ENCODE measurements at places on chromosomes 5 and 9.

DNA sequence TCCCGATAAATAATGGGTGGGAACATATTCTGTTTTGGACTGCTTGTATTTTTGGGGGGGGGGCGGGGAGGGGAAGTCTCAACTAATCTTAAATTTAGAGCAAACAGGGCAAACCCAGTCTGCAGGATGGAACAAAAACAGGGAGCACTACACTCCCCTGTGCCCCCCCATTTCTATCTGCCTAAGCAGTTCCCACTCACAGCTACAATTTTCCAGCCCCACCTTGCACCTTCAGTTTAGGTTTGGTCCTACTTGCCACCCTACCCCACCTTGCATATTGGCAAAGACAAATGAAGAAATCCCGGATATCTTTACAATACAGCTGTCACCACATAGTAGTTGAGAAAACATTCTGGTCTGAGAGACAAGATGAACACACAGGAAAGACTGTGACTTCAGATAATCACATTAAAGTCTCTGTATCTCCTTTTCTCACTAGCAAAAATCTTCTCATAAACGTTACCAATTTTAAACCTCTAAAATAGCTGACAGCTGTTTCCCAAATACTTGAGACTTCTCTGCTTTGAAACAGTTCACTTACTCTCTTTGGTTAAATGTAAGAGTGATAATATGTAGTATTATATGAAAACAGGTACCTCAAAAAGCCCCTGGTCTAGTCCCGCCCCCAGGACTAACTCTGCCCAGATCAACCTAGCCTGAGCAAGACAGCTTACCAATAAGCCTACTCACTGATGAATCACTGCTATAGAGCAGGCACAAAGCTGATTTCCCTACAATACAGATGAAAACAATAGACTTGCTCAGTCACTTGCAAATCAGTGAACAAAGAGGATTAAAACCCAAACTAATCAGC, 5.2 kb upstream of the RAPGEF6 start:
- H3K27ac ChIP-seq: peak overlapping the region; percentile 62
- peaks cover 22% of the 10 kb centered on the region for H3K4me1 ChIP-seq
- peaks cover 7% of the 10 kb centered on the region for H3K36me3 ChIP-seq
- no peaks in the 10 kb centered on the region for H3K27me3 ChIP-seq
- no peak overlapping the region for H3K4me3 ChIP-seq
- peak; percentile 64 for ATAC-seq

- H3K4me1 ChIP-seq: peaks cover 6% of the 10 kb centered on the region
- no peaks in the 10 kb centered on the region for H3K36me3 ChIP-seq
- no peak overlapping the region for H3K4me3 ChIP-seq
- H3K27ac ChIP-seq: no peak overlapping the region
Measured at GRCh38 chr5:21219251-21219650, 1231.3 kb upstream of the CDH18 start.

DNA sequence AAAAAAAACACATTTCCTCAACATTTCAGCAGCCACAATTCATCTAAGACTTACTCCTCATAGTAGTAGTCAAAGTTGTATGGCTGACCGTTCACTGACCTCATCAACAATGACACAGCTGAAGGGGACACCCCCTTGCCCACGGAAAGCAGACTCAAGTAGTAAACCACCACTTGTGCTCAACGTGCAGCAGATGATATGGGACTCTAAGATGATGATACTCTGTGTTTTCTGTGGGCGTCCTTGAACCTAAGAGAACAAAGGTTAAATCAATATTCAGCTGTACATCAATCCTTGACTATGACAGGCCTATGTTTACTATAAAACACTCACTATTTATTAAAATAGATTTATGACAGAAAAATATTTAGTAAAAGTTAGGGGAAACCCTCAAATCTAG, 71.6 kb downstream of the SETX start:
- no peak for ATAC-seq
- H3K36me3 ChIP-seq: peaks cover 55% of the 10 kb centered on the region
- H3K27me3 ChIP-seq: no peaks in the 10 kb centered on the region
- H3K4me3 ChIP-seq: no peak overlapping the region
- H3K27ac ChIP-seq: no peak overlapping the region
- no peaks in the 10 kb centered on the region for H3K4me1 ChIP-seq

DNA sequence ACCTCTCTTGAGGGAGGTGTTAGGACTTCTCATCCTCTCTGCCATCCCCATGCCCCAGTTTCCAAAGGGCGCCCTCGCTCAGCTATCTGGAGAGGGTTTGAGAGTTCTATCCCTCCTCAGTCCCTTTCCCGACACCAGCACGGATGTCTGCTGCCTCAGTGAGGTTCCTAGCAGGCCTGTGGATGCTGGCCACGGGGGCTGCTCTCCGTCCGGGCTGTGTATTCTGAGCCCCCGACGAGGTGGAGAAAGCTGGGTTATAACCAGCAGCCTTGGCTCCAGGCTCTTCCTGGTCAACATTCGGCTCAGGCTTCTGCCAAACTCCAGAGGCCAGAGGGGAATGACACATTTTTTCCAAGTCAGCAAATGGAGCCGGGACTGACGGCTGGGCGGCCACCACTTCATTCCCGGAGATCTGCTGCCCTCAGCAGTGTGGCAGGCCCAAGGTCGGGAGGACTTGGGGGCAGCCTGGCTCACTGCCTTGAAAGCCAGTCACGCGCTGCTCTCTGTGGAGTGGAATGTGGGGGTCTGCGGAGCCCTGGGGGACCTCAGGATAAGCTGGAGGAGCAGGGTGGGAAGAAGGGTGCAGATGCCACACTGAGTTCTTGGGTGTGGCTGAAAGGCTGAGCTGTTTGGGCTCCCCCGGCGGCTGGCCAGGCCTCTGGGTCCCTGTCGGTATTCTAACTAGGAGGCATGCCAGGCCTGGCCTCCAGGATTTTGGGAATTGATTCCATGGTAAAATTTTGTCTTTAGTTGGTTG, 27.4 kb downstream of the PTPA start:
- no peak for ATAC-seq
- peak overlapping the region; percentile 99 for H3K27ac ChIP-seq
- no peaks in the 10 kb centered on the region for H3K27me3 ChIP-seq
- peaks cover 50% of the 10 kb centered on the region for H3K4me1 ChIP-seq
- H3K4me3 ChIP-seq: no peak overlapping the region

DNA sequence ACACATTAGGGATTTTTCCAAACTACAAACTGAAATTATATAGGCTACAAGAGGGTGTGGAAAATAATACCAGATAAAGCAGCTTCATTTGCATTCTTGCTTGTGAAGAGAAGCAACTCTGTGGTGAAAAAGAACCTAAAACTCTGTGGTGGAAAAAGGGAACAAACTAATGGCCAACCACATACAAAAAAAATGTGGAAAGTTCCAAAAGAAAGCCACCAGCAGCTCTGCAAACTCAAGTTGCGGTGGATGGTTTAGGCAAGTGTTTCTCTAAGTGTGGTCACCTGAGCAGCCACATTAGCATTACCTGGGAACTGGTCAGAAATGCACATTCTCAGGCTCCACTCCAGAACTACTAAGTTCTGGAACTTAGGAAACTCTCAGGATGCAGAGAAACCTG, 586.4 kb downstream of the ACTL7B start:
- no peak overlapping the region for H3K4me3 ChIP-seq
- peaks cover 20% of the 10 kb centered on the region for H3K4me1 ChIP-seq
- peak; percentile 67 for ATAC-seq
- peak overlapping the region; percentile 45 for H3K27ac ChIP-seq

DNA sequence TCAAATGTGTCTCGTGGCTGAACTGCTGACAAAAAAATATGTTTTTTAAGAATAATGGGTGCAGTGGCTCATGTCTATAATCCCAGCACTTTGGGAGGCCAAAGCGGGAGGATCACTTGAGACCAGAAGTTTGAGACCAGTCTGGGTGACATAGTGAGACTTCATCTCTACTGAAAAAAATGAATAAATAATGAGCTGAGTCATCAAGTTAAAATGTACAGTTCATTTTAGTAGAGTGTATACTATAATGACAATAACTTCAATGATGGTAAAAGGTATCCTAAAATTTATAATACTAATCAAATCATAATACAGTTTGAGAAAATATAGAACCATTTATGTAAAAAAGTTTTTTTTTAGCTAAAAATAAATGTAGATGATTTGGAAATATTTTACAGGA, 37.9 kb upstream of the TJP2 start:
- H3K27ac ChIP-seq: no peak overlapping the region
- H3K27me3 ChIP-seq: peaks cover 8% of the 10 kb centered on the region
- peaks cover 6% of the 10 kb centered on the region for H3K36me3 ChIP-seq
- ATAC-seq: no peak
- no peaks in the 10 kb centered on the region for H3K4me1 ChIP-seq
- H3K4me3 ChIP-seq: no peak overlapping the region

DNA sequence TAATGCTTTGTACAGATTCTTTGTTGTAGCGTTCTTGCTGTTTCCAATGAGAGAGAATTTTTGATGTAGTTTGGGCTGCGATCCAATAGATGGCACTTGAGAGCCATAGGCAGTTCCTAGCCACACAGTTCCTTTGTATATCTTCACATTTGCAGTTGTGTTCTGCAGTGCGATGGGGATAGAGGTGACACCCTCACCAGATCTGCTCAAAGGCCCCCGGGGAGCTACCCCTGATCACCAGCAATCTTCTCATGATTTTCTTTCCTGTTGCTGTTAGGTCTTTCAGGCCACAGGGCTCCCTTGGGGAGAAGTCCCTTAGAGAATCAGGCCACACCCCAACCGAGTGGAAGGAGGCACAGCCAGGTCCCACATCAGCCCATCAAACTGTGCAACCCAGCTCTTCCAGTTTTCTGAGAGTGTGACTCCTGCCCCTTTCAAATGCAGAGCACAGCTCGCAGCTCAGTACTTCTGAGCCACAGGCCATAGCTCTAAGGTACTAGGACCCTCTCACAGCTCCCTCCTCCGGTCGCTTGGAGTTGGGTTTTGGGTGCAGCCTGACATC, 353.7 kb downstream of the SLCO4C1 start:
- no peak for ATAC-seq
- no peak overlapping the region for H3K4me3 ChIP-seq
- H3K27ac ChIP-seq: no peak overlapping the region
- no peaks in the 10 kb centered on the region for H3K4me1 ChIP-seq

- H3K36me3 ChIP-seq: peaks cover 70% of the 10 kb centered on the region
- no peaks in the 10 kb centered on the region for H3K27me3 ChIP-seq
- H3K4me3 ChIP-seq: no peak overlapping the region
- peak; percentile 1 for ATAC-seq
- peak overlapping the region; percentile 82 for H3K27ac ChIP-seq
- H3K4me1 ChIP-seq: peaks cover 69% of the 10 kb centered on the region
Measured at GRCh38 chr5:10736354-10736753, 24.7 kb downstream of the DAP start.

DNA sequence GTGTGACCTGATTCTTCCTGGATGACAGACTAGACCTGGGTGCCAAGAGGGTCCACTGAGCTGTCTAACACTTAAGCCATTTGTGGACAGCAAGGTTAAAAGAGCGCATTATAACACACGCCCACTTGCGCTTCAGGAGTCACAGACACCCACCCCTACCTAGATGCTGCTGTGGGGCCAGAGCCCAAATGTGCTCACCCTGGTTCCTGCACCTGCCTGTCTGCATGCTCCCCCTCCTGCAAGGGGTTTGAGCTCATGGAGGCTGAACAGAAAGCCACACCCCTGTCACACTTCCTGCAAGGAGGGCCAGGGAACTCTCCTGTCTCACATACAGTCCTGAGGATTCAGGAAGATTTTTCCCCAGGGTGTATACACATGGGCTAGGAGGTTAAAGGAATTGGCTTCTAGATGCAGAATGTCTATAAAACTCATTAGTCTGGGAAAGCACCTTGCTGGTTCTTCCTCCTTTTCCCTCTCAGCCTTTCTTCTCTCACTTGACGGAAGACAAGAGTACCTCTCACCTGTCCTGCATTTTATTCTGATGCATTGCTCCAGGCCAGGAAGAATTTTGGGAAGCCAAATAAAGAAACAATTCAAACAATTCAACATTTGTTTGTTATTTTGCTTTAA, 87.4 kb upstream of the LHFPL2 start:
- ATAC-seq: peak; percentile 47
- peak overlapping the region; percentile 79 for H3K27ac ChIP-seq
- H3K36me3 ChIP-seq: no peaks in the 10 kb centered on the region
- no peaks in the 10 kb centered on the region for H3K27me3 ChIP-seq
- no peak overlapping the region for H3K4me3 ChIP-seq
- H3K4me1 ChIP-seq: peaks cover 40% of the 10 kb centered on the region

DNA sequence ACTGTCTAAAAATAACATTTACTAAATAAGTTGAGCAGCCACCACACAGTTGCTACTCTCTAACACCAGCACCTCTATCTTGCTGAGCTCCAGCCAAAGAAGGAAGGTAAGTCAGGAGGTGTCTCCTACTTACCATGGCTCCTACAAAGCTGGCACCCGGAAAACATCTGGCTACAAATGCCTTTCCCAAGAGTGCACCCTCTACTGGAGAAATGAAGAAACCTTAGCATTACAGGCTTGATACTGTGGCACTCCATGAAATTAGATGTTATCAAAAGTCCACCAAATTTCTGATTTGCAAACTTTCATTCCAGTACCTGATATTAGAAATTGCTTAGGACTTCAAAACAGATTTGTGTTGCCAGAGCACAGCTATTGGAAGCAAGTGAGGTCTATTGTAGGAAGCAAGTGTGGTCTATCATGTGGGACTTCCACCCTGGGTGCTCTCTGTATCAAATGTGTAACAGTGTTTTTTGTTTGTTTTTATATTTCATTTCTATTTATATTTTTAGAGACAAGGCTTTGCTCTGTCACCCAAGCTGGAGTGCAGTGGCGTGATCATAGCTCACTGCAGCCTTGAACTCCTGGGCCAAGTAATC, 25.7 kb upstream of the RFK start:
- H3K36me3 ChIP-seq: no peaks in the 10 kb centered on the region
- ATAC-seq: no peak
- no peaks in the 10 kb centered on the region for H3K4me1 ChIP-seq
- no peak overlapping the region for H3K4me3 ChIP-seq
- no peak overlapping the region for H3K27ac ChIP-seq
- H3K27me3 ChIP-seq: no peaks in the 10 kb centered on the region

DNA sequence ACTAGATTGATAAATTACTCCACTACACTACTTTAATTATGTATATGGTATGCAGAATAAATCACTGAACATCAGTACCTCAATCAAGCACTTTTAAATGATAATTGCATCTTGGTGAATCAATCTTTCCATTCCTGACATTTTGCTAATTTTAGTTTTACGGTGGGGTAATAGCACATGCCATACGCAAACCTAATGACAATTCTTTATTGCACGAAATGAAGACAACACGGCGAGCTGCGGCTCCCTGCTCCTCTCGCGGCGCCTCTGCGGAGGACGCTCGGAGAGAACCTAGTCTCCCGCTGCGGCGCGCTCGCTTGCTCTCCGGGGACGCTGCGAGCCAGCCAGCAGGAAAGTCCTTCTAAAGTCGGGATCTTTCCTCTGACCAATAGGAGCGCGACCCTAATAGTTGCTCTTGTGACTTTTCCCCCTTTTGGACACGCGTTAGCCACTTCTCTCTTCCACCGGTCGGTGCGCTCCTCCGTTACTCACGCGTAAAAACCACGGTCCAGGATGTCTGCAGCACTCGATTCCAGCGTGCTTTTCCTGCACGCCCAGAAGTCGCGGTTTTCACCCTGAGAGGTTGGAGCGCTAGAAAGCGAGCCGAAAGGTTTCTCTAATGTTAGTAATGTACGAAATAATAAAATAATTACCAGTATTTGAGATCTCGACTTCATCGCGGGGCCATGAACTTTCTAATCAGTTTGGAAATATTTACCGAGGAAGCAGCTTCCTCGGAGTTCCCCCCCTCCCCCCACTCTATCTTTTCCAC, 1.0 kb upstream of the MEF2C start:
- no peaks in the 10 kb centered on the region for H3K27me3 ChIP-seq
- H3K4me1 ChIP-seq: peaks cover 36% of the 10 kb centered on the region
- peak overlapping the region; percentile 99 for H3K27ac ChIP-seq
- ATAC-seq: peak; percentile 54
- H3K4me3 ChIP-seq: peak overlapping the region; percentile 98

GRCh38 chr9:124045830-124046177, 34.2 kb downstream of the LHX2 start:
- no peaks in the 10 kb centered on the region for H3K36me3 ChIP-seq
- H3K27me3 ChIP-seq: peaks cover 88% of the 10 kb centered on the region
- no peak overlapping the region for H3K4me3 ChIP-seq
- H3K4me1 ChIP-seq: peaks cover 12% of the 10 kb centered on the region
- no peak overlapping the region for H3K27ac ChIP-seq
- ATAC-seq: no peak

Data from stimulated activated memory B cell treated with anti-CD40 and anti-IgM and Interleukin-4, amounts not matched to agents 10 μg/mL and 1 μg/mL and 100 μg/mL, for 72 hours (primary cell).